Stimulated activated CD4-positive, alpha-beta T cell treated with anti-CD3 and anti-CD28 coated beads, TNF-alpha, amount 100 ng/mL, for 48 hours (primary cell): ENCODE measurements at places on chromosomes 7 and 10.

DNA sequence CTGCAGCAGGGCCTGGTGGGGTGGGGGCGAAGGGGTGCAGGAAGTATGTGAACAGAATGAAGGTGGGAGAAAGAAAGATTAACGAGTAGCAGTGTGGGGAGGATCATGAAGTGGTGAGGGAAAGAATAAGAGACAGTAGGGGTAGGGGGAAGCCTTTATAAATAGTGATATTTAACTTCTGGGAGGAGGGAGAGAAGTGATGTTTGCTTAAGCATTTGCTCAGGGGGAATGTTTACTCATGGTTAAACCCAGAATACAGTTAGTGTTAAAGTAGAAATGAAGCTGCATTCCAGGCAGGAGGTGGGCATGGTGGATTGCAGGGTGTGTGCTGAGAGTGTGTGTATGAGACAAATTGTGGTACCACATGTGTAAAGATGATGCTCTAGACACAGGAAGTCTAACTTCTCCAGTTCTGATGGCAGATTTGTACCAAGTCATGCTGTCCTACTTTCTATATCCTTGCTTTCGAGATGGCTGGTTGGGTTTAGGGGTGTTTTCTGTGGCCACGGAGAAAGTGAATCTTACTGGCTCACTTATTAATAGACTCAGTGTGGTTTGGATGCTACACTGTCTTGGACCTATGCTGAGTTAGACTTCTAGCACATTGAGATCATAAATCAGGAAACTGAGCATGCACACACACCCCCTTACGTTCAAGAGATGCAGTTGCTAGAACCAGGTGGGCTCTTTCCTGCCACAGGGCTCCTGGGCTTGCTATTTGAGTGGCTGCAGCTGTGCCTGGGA lies 10.6 kb upstream of the DNMBP start:
- no peak for DNase-seq

DNA sequence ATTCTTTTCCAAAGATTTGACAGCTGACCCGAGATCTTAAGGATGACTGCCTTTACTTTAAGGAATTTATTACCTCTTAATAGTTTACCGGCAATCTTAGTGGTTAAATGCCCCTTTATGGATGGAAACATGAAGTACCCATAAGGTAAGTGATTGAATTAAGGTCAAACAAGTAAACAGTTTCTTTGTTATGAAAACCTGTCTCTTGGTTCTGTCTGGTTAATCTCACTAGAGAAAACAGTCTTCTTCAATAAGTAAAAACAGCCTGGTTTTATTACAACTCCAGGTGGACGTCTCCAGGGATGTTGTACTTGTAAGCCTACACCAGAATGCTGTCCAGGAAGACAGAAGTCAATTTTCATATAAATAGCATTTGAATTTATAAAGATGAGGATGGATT lies 161.8 kb upstream of the MTPN start:
- no peak for DNase-seq

- no peak for DNase-seq
Measured at GRCh38 chr10:76644476-76644875, 993.1 kb downstream of the KCNMA1 start.

GRCh38 chr7:1676550-1677078 lies 6.5 kb downstream of the ELFN1 start:
- DNase-seq: no peak

- no peak for DNase-seq
Measured at GRCh38 chr7:142925413-142925812, 8.1 kb downstream of the TRPV5 start.

DNA sequence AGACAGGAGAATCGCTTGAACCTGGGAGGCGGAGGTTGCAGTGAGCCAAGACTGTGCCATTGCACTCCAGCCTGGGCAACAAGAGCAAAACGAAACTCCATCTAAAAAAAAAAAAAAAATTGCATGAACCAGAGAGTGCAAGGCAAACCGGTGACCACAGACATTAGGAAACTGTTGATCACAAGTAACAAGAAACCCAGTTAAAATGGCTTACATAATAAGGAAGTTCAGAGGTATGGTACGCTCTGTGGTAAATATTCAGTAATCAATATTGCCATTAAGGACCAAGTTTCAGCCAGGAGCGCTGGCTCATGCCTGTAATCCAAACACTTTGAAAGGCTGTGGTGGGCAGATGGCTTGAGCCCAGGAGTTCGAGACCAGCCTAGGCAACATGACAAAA lies 9.2 kb upstream of the NT5C2 start:
- no peak for DNase-seq

- no peak for DNase-seq
Measured at GRCh38 chr7:132580277-132580676, 4.0 kb upstream of the PLXNA4 start.

DNA sequence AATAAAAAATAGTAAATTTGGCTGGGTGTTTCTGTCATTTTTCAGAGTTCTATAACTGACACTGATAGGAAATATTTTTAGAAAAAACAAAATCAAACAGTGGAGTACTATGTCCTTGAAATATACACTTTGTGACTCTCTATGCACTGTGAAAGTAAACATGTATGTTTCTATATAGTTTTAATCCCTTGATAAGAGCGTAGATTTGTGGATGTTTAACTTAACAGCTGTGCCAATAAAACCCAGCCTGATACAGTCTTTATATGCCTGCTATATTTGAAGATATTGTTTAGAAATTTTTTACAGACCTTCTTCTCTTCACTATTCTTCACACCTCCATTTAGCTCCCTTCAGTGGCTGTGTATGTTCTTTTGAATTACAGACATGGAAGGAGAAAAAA lies 473.3 kb upstream of the FZD8 start:
- DNase-seq: no peak

- DNase-seq: no peak
Measured at GRCh38 chr10:52533986-52534385, 219.9 kb downstream of the DKK1 start.

GRCh38 chr10:7320072-7320471 lies 90.8 kb downstream of the SFMBT2 start:
- DNase-seq: no peak

GRCh38 chr10:57457972-57458512 lies 809.7 kb downstream of the IPMK start:
- DNase-seq: no peak

DNA sequence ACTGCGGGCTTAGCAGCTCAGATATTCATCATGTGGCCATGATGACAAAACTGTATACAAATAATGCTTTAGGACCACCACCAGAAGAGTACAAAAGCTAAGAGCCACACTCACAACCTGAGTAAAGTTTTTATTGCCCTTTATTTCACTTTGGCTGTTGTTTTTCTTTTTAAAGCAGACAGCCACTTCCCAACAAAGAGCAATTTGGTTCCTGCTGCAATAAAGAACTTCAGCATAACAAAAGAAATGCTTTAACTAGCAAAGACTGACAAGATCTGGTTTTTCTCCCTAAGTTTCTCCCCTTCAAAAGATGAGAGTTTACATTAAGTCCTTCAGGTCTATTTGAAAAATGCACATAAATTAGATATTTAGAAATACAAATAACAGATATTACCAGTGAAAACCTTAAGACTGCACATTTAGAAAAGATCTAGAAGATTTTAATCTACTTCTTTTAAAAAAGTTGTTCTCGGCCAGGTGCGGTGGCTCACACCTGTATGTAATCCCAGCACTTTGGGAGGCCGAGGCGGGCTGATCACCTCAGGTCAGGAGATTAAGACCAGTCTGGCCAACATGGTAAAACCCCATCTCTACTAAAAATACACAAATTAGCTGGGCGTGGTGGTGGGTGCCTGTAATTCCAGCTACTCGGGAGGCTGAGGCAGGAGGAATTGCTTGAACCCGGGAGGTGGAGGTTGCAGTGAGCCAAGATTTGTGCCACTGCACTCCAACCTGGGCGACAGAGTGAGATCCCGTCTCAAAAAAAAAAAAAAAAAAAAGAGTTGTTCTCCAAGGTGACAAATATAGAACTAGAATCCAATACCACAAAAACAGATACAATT lies 59.4 kb downstream of the WAPL start:
- no peak for DNase-seq

- no peak for DNase-seq
Measured at GRCh38 chr10:112585960-112586359, 138.9 kb downstream of the VTI1A start.

- DNase-seq: no peak
Measured at GRCh38 chr7:106356-106755, 86.0 kb upstream of the FAM20C start.

DNA sequence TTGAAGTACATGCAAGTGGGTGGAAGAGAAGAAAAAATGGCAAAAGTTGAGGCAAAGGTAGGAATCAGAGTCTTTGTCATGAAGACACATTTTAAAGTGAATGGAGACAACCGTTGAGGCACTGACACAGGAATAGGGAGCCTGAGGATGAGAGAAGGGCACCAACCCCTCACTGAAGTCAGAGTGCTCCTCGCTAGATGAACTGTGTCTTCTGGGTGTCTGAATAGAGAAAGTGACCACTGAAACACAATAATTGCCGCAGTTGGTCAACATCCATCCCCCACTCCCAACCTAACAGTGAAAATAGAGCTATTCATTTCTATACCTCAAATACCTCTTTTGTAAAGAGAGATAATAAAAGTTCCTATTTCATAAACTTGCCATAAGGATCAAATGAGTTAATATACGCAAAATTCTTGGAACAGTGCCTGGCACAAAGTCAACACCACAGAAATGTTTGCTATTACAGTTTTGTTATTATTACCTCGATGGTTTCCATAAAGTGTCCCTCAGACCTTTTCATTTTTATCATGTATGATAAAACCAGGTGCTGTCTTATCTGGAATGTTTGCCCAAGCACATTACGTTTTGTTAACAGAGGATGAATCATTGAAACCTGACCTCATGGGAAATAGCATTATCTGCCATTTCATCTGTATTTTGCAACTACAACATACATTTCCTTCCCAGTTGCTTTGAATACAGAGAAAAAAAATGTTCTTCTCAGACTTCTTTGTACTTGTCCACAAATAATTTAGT lies 61.8 kb upstream of the SP4 start:
- no peak for DNase-seq

DNA sequence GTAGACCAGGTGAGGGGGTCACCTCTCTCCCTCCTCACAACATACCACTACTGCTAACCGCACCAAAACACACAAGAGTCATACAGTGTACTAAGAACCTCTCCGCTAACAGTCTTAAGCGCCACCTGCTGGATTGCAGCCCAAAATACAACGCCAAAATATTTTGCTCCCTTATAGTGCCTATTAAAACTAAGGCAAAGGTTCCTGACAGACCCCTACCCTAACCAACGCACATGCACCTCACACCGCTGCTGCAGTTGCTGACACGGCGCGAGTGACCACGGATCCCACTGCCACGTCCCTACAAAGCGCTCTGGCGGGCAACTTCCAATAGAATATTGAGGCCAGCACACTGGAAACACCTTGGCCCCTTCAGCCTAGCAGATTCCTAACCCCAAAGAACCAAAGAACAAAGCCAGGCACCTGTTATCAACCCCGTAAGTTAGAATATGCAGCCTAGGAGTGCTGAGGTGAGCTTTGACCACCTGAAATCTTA lies 563.6 kb upstream of the SEMA3D start:
- peak; percentile 1 for DNase-seq

- no peak for DNase-seq
Measured at GRCh38 chr7:134622303-134622995, 24.2 kb upstream of the BPGM start.

GRCh38 chr7:23469150-23469960 lies 936 bp downstream of the IGF2BP3 start:
- DNase-seq: peak; percentile 9

- no peak for DNase-seq
Measured at GRCh38 chr7:21029006-21029405, 242.3 kb upstream of the SP8 start.

- DNase-seq: no peak
Measured at GRCh38 chr7:112204499-112205342, 1.5 kb downstream of the DOCK4 start.

DNA sequence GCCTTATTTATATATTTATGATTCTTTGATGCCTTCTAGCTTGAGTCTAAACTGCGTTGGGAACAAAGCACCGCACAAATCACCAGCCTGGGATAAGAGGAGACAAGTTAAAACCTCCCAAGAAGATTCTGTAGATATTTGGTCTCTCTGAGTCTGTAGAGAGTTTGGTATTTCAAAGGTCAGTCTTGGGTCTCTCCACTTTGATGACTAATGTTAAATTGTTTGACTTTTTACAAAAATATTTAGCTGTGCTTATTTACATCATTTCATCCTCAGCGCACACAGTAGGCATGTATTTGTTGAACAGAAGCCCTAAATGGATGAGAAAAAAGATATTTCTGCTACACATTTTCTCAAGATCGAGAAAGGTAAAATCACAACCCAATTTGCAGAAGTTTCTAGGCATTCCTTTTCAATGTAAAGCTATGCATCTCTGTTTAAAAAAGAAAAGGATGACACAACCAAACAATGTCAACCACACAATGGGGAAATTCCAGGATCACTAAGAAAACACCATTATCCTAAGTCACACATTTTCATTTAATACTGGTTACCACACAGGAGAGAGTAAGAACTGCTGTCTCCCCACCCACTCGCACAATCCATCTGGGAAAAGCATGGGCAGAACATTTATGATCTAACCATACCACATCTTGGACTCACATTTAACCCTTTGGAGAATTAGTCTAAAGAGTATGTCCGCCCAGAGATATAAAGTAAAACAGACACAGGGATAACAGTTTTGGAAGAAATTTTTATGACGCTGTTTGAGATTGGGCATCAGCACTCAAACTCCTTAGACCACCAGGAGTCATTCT lies 4.4 kb downstream of the CDK6 start:
- no peak for DNase-seq

DNA sequence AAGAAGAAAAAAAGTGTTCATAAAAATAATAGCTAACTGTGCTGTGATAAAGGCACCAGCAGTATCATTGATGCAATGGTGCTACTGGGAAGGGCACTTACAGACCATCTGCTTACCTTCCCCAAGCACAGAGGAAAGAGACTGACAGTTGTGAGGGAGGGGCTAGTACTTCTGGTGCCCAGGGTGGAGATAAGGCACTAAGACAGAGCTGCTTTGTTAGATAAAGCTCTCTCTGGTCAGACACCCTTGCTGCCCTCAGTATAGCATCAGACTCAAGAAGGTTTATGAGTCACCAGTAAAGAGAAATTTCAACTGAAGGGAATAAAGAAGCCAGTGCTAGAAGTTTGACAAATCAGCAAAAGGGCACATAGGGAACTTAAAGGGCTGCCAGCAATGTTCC lies 325.6 kb downstream of the HPSE2 start:
- no peak for DNase-seq

- no peak for DNase-seq
Measured at GRCh38 chr10:35516102-35516670, 89.0 kb upstream of the GJD4 start.

DNA sequence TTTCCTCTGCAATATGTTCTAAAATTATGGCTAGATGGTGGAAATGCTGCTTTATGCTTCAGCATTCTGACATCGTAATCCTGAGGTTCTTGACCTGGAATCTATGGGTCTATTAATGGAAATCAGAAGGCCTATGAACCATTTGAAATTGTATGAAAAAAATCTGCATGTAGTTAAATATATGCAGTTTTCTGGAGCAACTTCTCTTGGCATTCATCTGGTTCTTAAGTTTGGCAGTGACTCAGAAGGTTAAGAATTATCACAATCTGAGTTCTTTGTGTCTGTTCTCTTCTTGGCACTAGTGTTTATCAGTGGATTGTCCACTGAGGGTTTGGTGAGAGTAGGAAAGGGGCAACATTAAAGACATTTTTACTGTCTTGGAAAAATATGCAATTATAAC lies 71.1 kb upstream of the FZD1 start:
- no peak for DNase-seq

GRCh38 chr10:70222340-70222794 lies 10.9 kb downstream of the PPA1 start:
- DNase-seq: no peak
